ENCODE measurements at places on chromosomes 11 and 22.

GRCh38 chr22:32202539-32203180, 2.2 kb downstream of the RFPL2 start:
- DNase-seq = peak; percentile 77

DNA sequence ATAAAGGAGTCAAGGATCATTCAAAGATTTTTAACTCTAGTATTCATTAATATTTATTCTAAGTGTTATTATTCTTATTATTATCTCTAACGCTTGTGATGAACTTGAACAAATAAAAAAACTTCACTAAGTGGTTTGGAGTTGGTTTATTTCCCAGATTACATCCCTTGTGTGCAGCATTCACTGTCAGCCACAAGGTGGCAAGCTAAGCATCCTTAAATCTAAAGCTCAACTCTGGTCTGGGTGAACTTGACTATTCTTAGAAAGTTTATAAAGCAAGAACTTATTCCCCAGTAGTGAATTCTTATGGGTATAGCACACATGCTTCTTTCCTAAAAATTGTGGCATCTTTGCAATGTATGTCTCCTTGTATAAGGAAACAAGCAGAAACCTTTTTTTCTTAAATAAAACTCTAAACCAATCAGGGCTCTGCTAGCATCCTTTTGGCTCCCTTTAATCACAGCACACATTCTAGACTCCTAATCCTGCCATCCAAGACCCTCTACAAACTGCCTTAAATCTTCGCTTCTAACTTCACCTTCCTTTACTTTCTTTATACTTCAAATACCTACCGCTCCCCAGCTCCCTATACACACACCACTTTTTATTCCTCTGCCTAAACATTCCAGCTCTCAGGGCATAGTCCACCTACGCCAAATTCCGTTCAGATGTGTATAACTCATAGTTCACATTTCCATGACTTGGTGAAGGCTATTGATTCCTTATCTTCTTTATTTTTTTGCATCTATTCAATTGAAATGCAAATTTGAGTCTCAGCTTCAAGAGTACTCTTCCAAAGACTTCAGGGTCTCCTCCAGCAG, 1068.8 kb downstream of the DLG2 start:
- DNase-seq = peak; percentile 45

- no peak for DNase-seq
These were observed 48.7 kb downstream of the TIMP3 start for GRCh38 chr22:32850157-32850556.

- no peak for DNase-seq
These were observed 186.1 kb downstream of the SHANK2 start for GRCh38 chr11:71066311-71066710.
